ENCODE measurements at places on chromosomes 12 and 14.

- DNase-seq, result no peak
Observed at GRCh38 chr14:103762541-103762940, 46.9 kb downstream of the ZFYVE21 start.

- DNase-seq, result peak; percentile 53
Observed at GRCh38 chr12:57240066-57240921, 10.7 kb downstream of the STAC3 start.

- no peak for DNase-seq
Observed at GRCh38 chr12:92229381-92229780, 83.7 kb upstream of the BTG1 start.

DNA sequence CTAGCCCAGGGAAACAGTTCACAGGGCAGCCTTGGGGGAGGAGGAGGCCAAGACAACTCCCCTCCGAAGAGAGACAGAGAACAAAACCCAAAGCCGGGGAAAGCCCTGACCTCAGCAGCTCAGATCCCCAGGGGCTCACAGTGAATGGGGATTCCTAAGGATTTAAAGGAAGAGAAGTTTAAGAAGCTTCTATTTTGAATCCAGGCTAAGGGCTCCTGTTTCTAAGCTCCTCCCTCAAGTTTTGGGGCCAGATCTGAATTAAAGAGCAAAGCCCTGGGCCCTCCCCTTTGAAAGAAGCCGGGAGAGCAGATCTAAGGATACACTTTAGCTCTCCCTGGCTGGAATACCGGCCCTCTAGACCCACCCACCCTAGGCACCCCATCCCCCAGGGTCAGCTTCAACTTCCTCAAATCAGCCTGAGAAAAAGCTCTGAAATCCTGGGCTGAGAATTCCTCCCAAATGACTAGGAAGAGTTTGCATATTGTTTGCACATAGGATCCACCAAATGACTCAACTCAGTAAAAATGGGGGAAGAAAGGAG is 3.9 kb downstream of the KDM2B start:
- peak; percentile 55 for DNase-seq

DNA sequence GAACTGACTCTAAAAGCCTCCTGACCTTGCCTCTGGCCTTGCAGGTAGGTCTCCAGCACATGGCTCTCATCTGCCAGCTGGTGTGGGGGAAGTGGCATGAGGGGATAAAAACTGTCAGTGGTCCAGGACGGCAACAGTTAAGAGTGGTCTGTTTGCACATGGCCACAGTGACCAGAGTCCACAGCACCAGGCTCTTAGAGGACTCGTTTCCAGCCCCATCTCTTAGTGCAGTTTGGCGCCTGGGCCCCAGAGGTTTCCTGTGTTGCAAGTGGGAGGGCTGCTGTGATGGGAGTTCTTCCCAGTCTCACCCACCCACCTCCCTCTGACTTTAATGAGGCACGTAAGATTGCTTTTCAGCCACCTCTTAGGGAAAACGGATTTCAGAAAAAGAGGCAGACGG is 37.0 kb downstream of the APPL2 start:
- no peak for DNase-seq

GRCh38 chr14:94880876-94881275 is 111.0 kb upstream of the GSC start:
- no peak for DNase-seq

DNA sequence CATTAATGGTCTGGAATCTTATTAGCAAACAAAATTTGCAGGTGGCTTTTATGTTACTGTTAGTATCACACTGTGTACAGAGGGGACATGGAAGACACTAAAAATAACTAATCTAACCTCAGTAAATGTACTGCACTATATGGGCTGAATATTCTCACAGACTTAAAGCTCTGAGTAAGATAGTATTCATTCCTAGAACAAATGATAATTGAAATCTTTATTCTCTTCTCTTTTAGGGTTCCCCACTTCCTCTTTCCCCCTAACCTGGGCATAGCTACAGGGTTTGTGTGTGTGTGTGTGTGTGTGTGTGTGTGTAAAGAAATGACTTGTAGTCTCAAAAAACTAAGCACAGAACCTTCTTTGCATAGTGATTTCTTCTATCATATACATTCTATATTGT is 21.4 kb upstream of the HECTD1 start:
- DNase-seq, result no peak

DNA sequence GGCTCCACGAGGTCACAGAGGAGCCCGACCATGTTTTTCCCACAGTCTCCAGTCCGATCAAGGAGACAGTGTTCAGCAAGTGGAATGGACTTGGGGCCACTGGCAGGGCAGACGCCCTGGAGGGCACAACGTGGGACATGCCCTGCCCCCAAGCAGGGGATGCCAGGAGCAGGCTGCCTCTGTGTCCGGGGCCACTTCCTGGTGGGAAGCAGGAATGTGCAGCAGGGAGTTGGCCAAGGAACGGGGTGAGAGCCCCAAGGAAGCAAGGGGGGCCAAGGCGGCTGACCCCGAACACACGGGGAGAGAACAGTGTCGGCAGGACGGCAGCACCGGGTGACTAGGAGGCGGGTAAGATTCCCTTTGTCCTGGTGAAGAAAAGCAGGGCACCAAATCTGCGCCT is 92.6 kb downstream of the CHGA start:
- no peak for DNase-seq

DNA sequence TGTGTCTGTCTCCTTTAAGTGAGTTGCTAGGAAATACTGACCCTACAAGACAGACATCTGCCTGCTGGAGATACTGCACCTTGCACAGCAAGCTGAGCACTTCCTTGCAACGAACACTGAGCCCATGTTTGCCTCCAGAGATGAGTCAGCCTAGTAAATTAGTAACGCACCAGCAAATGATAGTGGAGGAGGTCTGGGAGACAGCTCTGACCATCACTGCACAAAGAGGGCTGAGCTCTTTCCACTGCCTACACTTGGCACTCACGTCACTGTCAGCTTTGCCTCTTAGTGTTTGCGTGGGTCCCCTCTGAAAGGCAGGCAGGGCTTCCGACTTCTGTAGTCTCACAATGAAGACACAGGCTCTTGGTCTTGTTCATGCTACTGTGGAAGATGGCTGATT is 109.0 kb downstream of the APAF1 start:
- peak; percentile 67 for DNase-seq

DNA sequence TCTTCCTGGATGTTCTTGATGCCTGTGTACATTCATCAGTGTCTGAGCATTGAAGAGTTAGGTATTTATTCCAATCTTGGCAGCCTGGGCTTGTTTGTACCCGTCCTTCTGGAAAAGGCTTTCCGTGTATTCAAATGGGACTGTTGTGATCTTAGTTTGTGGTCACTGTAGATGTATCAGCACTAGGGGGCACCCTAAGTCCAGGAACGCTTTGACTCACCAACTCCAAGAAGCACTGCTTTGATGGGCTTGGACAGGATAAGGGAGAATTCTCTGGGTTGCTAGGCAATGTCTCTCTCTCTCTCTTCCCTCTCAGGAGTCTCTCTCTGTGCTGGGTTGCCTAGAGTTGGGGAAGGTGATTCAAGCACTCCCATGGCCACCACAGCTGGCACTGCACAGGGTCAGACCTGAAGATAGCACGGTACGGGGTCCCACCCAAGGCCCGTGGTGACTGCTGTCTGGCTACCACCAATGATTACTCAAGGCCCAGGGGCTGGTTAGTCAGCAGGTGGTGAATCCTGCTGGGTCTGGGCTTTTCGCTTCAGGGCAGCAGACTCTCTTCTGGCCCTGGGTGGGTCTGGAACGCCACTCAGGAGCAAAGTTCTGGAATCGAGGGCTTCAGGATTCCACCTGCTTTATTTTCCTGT is 211.1 kb upstream of the RGS6 start:
- DNase-seq, result peak; percentile 94

- no peak for DNase-seq
Observed at GRCh38 chr14:59566296-59566695, 10.3 kb downstream of the CCDC175 start.

DNA sequence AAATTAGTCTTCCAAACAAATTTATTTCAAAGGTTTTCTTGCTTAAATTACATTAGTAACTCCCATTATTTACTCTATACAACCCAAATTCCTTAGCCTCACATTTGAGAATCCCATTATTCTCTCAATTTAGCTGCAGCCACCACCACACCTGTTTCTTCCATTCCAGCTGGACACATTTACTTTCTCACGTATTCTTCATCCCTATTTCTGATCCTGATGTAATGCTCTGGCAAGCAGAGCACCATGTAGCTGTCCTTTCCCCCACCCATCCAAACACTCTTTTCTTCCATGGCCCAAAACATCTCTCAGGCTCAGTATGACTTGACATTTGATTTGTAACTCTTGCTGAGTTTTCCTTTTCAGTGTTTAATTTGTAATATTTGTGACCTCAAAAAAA is 240.2 kb upstream of the CLEC14A start:
- DNase-seq, result no peak

- no peak for DNase-seq
Observed at GRCh38 chr12:77007476-77007875, 57.9 kb downstream of the E2F7 start.

DNA sequence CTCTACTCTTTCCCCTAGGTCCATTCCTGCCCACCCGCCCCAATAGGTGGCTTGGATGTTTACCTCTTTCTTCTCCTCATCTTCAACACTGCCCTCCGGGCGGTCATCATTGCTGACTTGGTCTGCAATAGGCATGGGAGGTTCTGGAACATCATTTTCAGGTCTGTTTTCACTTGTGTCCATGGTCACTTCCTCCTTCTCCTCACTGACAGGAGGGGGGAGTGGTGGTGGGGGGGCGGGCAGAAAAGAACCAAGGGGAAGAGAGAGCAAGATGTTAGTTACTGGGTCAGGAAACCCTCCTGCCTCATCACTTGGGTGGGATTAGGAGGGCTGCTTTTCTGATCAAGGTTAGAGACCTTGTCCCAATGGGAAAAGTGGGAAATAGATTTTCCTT is 12.1 kb upstream of the CDH24 start:
- no peak for DNase-seq

GRCh38 chr12:111154147-111154834 is 214.6 kb downstream of the PHETA1 start:
- DNase-seq, result peak; percentile 21
